ENCODE measurements at places on chromosomes 2 and 18. TPM values are rescaled to one million over a fixed set of nuclear protein-coding genes. Genes with fewer than 3 reads are reported as not detected.

The LANCL1 gene
- total RNA-seq, result 24.0 TPM

The SP140L gene
- 6.0 TPM for total RNA-seq

The RAB1A gene
- total RNA-seq, result 82.0 TPM

The EVA1A gene
- total RNA-seq, result 11.9 TPM

The PER2 gene
- 2.9 TPM for total RNA-seq

The C2orf78 gene
- not detected for total RNA-seq

The IL36G gene
- not detected for total RNA-seq

The C1GALT1C1L gene
- total RNA-seq, result not detected

The ZNF396 gene
- total RNA-seq, result 0.54 TPM

The WDCP gene
- total RNA-seq, result 9.6 TPM

The SLC35F5 gene
- total RNA-seq, result 60.1 TPM

The POTEC gene
- total RNA-seq, result not detected

The ZNF804A gene
- not detected for total RNA-seq
